ENCODE measurements at places on chromosomes 1 and 21.

GRCh38 chr21:45829668-45830067 lies 151.9 kb upstream of the COL6A1 start:
- DNase-seq = no peak

GRCh38 chr1:229370601-229371021 lies 27.8 kb upstream of the CCSAP start:
- peak; percentile 7 for DNase-seq

GRCh38 chr1:209354111-209354839 lies 229.2 kb upstream of the CAMK1G start:
- DNase-seq = peak; percentile 88

DNA sequence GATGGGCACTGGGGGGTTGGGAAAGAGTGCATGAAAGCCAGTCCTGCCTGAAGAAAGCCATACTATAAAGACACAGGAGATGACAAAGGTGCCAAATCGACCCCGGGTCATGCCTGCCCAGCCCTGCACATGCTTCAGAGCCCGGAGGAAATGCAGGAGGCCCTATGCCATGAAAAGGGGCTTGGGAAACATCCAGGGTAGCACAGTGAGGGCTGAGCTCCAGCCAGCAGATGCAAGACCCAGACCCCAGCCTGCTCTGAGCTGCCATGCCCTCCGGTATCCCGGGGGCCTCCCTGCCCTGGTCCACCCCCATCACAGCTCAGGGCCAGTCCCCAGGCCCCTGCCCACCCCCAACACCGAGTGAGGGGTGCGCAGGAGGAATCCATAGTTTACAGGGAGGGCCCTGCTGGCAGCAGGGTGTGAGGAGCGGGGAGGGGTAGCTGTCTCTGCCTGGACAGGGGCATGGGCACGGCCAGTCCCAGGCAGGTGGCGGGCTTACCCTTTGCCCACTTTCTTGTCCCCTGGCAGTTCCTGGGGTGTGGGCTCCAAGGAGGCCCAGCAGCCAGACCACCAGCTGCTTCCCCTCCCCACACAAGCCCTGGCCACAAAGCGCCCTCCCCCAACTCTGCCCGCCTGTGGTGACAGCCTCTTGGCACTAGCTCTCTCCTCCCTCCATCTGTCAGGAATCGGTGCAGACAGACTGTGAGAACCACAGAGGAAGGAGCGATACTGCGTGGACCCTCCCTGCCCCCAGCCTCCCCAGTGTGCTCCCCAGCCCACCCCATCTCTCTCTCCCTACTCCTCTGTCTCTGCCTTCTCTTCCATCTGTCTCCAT lies 16.8 kb downstream of the LRP8 start:
- DNase-seq = no peak

DNA sequence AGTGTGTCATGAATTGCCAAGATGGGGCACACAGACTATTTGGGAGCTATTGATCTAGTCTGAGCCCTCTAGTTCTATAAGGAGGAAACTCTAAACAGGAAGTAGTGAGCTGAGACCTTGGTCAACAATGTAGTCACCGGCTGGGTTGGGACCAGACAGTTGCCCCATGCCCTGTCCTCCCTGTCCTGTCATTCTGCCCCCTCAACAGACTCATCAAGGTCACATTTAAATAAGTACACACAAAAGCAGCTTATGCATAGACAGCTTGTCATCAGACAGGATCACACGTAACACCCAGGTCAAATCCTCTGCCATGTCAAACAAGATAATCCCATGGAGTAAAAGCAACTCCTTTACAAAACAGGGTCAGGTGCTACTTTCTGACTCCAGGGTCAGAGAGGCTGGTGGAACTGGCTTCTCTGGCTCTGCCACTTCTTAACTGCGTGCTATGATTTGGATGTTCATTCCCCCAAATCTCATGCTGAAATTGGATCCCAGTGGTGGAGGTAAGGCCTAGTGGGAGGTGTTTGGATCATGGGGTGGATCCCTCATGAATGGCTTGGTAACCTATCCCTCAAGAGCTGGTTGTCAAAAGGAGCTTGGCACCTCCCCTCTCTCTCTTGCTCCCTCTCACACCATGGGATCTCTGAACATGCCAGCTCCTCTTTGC lies 128.9 kb downstream of the HIVEP3 start:
- DNase-seq = no peak

DNA sequence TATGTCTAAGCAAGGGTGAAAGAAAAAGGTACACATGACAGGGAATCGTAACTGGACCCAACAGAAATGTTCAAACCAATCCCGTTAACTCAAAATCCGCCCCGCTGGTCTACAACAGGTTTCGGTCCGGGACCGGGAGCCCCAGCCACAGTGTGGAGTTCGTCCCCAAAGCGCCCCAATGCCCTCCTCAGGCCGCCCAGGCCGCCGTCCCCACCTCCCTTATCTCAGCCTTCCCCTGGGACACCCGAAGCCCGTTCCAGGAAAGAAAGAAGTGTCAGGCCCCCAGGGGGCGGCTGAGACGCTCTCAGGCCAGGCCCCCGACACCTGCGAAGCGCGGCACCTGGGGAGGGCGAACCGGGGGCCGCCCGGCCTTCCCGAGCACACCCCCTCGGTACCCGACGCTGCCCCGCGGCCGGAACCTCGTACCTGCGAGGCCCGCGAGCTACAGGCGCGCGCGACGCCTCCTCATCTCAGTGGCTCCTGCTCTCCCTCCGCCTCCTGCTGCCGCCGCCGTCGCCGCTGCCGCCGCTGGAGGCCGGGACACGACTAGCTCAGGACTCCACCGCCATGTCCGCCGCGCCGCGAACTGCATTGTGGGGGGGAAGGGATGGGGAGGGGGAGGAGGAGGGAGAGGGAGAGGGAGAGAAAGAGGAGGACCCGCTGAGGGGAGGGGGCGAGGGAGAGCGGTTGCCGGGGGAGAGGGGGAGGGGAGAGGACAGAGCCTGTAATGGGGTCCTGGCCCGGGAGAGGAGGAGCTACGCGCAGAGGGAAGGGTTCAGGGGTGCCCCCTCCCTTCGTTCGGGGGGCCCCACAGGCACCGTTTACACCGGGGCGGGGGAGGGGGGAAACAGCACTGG lies at the start of gene TUT4:
Gene TUT4, minus strand, starts transcription at position 588 of the 857 bp plus-strand sequence. CDS start 26,812 bp downstream, outside the sequence.
- peak; percentile 73 for DNase-seq

- DNase-seq = no peak
Observed at GRCh38 chr1:62926681-62927252, 142.8 kb downstream of the ATG4C start.

DNA sequence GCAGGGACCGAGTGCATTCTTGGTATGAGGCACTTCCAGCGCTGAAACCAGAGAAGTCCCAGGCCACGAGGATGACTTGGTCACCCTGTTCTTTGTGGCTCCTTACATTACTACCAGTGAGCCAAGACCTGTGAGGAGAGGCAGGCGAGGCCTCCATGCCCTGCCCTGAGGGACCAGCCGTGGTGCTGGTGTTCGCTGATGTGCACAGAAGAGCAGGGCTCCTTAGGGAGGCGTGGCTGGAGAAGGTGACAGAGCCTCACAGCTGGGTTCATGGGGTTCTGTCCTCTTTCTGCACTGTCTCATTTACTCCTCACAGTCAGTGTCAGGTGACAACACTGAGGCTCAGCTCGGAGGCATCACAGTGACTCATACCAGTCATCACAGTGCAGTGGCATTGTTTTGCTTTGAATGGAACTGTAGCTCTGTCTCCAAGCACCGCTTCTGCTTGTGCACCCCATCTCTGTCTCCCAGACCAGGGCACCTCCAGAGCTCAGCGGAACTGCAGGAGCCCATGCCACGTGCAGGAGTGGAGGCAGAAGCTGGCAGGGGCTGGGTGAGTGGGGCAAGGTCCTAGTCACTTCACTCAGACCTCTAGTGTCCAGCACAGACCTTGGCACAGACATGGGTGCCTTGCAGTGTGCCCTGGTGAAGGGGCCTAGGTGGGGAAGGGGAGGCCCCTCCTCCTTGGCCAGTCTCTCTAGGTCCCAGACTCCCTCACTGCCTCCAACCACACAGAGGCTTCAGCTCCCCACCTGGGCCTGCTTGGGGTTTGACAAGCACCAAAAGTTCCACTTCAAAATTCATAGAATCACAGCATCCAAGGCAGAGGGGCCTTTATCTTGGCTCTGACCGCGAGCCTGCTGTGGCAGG lies 310.9 kb downstream of the MATN1 start:
- DNase-seq = no peak

GRCh38 chr1:208203127-208203847 lies 40.9 kb downstream of the PLXNA2 start:
- DNase-seq = peak; percentile 46

DNA sequence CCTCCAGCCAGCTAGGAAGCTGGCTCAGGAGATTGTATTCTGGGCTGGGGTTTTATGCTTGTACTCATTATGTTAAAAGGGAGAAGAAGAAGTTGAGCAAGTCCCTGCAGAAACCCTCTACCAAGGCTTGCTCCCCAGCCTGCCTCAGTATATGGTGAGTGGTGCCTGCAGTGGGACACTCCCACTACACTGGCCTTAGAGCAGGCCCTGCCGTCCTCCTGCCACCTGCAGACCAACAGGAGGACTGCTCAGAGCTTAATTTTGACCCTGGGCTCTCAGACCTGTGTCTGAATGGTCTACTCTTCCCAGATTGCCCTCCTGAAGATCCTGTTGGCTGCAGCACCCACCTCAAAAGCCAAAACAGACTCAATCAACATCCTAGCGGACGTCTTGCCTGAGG lies 13.0 kb downstream of the STRIP1 start:
- no peak for DNase-seq

GRCh38 chr1:9233241-9233941 lies 1.2 kb upstream of the H6PD start:
- DNase-seq = no peak

- DNase-seq = no peak
Observed at GRCh38 chr1:97089173-97089572, 367.6 kb downstream of the PTBP2 start.

GRCh38 chr1:16369821-16370220 lies 2.8 kb downstream of the SZRD1 start:
- DNase-seq = no peak

DNA sequence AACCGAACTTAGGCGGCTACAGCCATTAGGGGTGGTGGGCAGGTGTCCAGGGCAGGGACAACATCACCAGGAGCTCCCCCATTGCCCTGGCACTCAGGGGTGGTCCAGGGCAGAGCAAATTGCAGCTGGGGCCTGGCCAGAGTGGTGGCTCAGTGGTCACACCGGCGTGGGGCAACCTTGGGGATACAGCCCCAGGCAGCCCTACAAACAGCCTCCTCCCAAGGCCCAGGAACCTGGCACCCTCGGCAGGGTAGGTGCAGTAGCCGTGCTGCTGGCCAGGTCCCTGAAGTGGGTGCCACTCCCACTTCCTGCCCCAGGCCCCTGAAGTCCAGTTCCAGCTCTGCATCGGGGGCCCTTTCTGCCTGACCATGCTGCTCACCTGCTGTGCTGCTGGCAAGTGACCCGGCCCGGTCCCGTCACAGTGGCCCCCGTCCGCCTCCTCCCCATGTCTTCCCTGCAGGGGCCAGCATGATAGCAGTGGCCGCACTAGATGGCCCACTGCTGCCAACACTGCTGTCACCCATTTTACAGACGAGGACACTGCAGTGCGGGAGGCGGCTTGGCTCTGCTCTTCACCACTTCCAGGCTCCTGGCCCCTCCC lies 712.8 kb downstream of the MATN1 start:
- DNase-seq = no peak

GRCh38 chr1:110348050-110348449 lies 8.9 kb downstream of the RBM15 start:
- no peak for DNase-seq

DNA sequence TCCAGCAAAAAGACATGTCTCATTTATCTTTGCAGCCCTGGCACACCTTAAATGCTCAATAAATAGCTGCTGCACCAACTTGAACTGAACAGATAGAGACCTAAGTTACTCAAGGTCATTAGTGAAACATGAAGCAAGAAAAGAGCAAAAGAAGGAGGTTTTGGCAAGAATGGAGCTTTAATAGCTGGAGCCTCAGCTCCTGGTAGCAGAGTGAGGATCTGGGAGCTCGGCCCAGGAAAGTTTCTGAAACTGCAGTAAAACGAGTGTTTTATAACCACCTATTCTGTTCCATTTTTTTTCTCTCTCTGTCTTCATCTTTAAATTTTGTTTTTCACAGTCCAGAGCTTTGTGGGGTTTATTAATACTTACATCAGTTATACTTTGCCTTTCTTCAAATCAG lies 207.5 kb downstream of the SETD4 start:
- DNase-seq = no peak

DNA sequence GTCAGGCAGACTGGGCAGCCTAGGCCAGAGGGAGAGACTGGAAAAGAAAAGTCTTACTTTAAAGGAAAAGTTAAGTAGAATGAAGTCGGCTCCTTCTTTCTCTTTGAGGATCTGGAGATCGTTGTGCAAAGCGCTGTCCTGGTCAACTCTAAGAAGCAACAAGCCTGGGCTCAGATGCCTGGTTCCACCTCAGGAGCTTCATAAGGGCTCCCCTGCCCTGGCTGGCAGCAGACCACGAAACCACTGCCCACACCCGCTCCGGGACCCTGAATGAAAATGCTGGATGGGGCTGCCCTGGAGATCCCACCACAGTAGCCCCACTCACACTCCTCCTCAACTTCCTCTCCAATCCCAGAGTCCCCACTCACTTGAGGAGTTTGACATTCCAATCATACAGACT lies 6.4 kb downstream of the UBE2Q1 start:
- DNase-seq = no peak

DNA sequence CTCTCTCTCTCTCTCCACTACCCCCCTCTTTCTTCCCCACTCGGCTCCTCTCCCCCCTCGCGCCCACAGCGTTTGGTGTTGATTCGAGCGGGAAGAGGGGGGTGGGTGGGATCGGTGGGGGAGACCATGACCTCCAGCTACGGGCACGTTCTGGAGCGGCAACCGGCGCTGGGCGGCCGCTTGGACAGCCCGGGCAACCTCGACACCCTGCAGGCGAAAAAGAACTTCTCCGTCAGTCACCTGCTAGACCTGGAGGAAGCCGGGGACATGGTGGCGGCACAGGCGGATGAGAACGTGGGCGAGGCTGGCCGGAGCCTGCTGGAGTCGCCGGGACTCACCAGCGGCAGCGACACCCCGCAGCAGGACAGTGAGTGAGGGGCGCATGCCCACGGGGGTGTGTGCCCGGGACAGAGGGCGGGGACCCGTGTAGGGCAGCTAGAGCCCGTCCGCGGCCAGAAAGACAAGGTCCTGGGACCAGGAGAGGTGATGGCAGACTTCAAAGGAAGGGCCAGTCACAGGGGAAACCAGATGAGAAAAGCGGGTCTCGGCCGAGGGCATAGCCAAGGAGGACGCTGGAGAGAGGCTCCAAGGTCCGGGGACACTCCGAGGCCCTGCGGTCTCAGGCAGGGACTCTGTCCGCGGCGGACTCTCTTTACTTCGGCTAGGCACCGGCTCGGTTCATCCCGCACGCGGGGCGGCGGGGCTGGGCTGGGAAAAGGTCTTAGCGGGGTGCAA lies at the start of gene PRRX1:
Gene PRRX1, plus strand, starts transcription at position 39 of the 735 bp plus-strand sequence. Its CDS starts 88 bp downstream, at position 127.
- no peak for DNase-seq

GRCh38 chr1:166488327-166488726 lies 321.5 kb upstream of the FAM78B start:
- no peak for DNase-seq

- DNase-seq = no peak
Observed at GRCh38 chr1:154170547-154171222, 15.8 kb upstream of the NUP210L start.

DNA sequence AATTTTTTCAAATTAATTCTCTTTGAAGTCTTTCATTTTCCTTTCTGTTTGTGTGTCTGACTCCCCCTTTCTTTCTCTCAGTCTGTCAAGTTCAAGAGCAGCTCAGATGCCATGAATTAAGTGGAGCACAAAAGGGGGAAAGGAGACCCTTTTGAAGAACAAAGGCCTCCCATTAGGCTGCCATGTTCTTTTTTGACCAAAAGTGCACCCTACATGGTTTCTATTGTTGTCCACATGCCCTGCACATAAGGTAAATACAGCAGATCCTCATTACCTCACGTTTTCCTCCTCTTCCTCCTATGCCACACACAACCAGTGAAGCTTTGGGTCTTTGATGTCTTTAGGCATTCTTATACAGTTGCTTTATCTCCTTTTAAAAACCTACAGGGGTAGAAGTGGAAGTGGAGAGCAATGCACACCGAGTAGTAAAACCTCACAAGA lies 47.7 kb downstream of the POU2F1 start:
- no peak for DNase-seq

Data from pons (tissue), 1 donor.